ENCODE measurements at places on chromosomes 7 and 10.

DNA sequence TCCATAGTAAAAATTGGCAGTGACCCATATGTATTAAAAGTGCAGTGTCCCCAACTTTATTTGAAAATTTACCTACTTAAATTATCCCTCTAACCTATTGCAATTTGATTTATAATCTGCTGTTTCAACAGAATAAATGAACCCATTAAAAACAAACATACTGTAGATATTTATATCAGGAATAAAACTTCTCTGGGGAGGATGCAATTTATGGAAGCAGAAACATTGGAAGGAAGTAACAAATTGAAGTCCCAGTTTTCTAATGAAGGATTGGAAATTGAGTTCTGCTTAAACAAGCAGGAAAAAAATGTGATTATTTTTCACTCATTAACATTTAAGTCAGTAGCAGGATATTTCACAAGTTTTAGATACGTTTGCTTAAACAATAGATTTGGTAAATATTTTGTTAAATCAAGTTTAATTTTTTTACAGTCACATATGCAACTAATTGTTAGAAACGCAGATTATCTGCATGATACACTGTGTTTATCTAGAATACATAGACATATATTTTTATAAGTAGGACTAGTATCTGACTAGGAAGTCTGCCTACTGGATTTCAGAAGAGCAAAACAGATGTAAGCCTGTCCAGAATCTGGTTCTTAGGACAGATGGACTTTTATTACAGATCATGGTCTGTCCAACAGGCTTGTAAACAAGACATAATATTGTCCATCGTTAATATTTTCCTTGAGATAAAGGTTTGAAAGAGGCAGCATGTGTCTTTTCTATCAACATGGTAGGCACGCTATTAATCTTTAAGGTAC lies 5.3 kb downstream of the AGMO start:
- DNase-seq = no peak

DNA sequence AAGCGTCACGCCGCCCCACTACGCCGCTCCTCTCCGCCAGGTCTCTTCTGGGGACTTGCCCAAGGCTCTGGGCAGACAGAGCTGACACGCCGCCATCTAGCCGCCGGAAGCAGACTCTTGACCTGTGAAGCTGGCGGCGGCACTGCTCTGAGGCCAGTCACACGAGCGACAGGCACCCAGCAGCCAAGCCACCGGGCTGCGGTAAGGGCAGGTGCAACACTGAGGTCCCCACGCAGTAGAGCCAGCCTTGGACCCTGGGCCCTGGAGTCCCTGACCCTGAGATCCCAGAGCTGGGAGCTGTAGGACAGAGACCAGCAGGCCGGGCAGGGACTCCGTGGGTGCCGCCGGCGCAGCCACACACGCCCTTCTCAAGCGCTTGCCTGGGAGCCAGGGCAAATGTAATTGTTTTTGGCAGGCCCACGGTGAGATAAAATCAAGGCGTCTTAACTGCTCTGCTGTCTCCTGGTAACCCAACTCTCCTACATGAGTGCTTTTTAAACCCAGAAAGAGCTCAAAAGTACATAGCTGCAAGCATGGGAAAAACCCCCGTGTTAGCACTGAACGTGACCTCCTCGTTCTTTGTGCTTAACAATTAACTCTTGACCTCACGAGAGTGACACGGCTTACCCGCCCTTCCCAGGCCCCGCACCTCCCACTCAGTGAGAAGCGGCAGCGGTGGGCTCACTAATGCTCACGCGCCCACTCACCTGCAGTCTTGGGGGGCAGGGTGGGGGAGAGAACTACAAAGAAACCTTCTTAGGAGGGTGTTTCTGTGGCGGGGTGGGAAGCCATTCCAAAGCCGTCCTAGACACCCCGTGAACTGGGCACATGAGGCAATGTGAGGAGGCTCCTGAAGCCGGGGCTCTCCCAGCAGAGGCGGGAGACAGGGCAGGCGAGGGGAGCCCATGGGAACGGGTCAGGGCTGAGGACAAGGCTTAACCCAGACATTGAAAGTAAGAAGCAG lies 8.5 kb downstream of the GPER1 start:
- no peak for DNase-seq

DNA sequence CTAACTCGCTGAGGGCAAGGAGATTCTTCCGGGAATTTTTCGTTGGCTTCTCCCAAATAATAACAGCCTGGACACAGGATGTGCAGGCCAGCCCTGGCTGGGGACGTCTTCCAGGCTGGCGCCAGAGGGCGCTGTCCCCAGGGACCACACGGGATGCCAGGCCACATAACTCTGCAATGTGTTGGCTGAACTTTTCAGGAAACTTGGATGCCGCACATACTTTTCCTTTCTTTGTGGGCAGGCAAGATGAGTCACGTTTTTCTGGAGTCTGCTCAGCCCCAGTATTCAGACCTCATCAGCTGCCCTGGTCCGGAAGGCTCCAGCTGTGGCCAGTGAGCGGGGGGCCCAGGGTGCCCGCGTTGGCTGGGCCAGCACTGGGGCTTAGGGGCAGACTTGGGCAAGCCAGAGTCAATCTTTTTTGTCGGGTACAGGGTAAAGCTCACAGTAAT lies 122.7 kb downstream of the PRKAG2 start:
- peak; percentile 55 for DNase-seq

GRCh38 chr7:7869651-7870050 lies 98.9 kb upstream of the GLCCI1 start:
- DNase-seq = no peak

- no peak for DNase-seq
These were observed 36.2 kb upstream of the XPNPEP1 start for GRCh38 chr10:109959259-109960145.

DNA sequence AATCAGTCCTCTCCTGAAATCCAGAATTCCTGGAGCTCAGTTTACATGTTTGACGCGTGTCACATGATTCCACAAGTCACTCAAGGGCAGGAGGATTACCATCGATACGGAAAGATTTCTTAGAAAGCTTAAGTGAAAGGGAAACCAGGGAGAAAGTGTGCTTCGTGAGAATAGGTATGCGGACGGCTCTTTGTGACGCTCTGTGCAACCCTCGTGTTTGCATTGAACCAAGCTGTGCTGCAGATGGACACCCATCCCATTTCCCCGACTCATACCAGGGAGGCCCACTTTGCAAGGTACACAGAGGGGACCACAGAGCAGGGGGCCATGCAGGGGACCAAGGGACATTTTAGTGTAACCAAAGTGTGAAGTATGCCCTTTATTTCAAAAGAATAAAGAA lies 43.2 kb downstream of the IKZF1 start:
- DNase-seq = no peak

- DNase-seq = no peak
These were observed 19.7 kb upstream of the CCSER2 start for GRCh38 chr10:84308481-84309304.

GRCh38 chr10:126301701-126302475 lies 86.4 kb downstream of the ADAM12 start:
- DNase-seq = no peak

- DNase-seq = no peak
These were observed 1158.8 kb upstream of the SORCS1 start for GRCh38 chr10:108323274-108323798.

- DNase-seq = no peak
These were observed 17.4 kb downstream of the DLG5 start for GRCh38 chr10:77909021-77909748.

GRCh38 chr7:46320956-46321355 lies 399.9 kb upstream of the IGFBP3 start:
- DNase-seq = no peak

GRCh38 chr7:100817097-100817496 lies 10.2 kb downstream of the EPHB4 start:
- no peak for DNase-seq

GRCh38 chr7:362402-363096 lies 72.6 kb downstream of the FOXL3 start:
- no peak for DNase-seq

- DNase-seq = no peak
These were observed 299.0 kb downstream of the TNS3 start for GRCh38 chr7:47282790-47283496.

GRCh38 chr7:145016068-145016467 lies 180.2 kb upstream of the TPK1 start:
- DNase-seq = no peak

GRCh38 chr7:5419539-5420066 lies 4.0 kb downstream of the TNRC18 start:
- no peak for DNase-seq

GRCh38 chr7:31004393-31004792 lies 40.6 kb downstream of the GHRHR start:
- DNase-seq = no peak
